ENCODE measurements at places on chromosomes 3 and 15.

- DNase-seq, result peak; percentile 49
These were observed 3.3 kb downstream of the VPS8 start for GRCh38 chr3:184815046-184815930.

- no peak for DNase-seq
These were observed 48.9 kb downstream of the TLE3 start for GRCh38 chr15:70048578-70049514.

- DNase-seq, result no peak
These were observed 34.7 kb upstream of the SACM1L start for GRCh38 chr3:45654397-45654944.

DNA sequence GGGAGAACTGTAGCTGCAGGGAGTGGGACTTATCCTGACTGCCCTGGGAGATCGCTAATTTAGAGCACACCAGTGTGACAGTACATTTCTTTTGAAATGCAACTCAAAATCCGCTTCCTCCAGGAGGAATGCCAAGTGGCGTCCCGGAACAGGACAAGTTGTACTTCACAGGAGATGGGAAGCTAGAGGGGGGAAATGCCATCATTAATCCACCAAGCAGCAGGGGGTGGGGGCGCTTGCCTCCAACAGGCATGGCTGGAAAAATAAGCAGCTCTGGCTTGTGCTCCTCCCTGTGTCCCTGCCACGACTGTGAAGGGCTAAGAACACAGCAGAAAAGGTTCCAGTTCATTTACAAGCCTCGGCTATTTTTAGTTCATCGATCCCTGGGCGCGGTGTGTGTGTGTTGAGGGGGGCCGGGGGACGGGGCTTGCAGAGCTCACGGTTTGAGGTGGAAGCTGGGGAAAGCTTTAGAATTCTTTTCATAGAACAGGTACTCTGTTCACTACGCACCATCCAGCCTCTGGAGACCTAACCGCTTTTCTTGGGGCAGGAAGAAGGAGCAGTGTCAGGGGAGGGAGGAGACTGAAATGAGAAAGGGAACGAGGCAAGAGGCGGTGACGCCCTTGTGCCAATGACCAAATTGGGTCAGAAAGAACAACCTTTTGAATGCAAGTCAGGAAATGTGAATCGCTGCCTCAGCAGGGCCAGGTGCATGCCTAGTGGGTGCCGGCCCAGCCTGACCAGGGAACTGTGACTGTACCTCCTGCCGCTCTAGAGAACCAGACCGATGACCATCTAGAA, 51.8 kb upstream of the DGKG start:
- no peak for DNase-seq

DNA sequence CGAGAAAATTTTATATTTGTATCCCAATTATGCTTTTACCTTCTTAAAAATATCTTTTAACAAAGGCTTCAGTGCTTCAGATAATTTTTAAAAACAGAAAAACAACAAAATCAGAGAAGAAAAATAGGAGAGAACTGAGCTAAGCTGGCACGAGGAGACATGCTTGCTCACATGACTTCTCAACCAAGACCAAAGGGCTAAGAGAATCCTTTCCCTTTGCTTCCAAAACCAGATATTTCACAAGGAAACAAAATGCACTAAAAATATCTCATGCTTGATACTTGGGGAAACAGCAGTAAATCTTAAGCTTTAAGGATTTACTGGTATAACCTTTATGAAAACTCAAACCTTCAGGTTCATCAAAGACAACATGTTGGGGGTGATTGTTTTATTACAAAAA, 58.4 kb downstream of the CAPN7 start:
- no peak for DNase-seq

- no peak for DNase-seq
These were observed 311.7 kb downstream of the WDR72 start for GRCh38 chr15:53447742-53448141.

GRCh38 chr3:23438657-23439056, 235.5 kb downstream of the UBE2E2 start:
- DNase-seq, result no peak

DNA sequence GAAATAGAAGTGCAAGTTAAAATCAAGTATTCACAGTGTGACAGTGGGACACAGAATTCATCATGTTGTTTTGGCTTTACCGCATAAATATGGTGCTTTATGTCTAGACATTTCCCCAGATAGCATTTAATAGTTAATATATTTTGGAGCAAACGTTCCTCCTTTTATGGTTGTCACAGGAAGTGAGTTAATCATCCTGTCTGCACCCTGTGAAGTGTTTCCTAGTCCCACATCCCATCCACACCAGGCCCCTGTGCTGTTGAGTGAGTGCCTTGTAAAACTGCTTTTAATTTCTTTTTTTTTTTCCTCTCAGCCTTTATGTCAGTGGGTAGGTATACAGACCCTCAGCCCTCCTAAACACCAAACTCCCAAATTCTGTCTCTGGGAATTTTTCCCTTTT, 393.7 kb downstream of the FEZF2 start:
- DNase-seq, result no peak

DNA sequence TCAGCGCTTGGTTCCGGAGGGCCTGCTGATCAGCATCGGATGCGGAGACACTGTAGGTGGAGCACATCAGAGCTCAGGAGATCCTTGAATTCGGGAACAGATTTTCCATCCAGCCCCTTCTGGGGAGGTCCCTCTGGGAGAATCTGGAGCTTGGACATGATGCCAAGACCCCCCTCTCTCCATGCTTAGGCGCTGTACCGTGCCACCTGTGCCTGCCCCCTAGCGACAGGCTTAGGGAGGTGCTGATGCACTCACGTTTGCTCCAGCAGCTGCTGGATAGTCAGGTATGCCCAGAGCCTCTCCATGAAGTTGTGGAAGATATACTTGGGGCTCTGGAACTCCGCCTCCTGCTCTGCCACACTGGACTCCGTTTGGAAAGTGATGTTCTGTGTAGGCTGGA, 9.7 kb downstream of the ITIH4 start:
- DNase-seq, result no peak

DNA sequence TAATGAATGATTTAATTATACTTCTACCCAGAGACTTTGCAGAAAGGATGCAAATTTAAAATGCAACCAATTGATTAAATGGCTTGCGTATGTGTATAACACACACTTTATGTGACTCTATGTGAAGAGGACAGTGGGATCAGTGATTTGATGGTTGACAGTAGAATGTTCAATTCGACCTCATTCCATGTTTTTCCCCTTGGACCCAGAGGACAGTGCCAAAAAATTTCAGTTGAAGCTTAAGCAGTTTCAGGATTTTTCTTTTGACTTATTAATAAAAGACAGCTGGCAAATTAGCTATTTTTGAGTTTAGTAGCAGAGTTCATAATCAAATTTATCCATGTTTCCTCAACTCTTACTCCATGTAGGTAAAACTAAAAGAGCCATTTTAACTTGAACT, 742.4 kb upstream of the NR2F2 start:
- no peak for DNase-seq

GRCh38 chr3:197811343-197811742, 20.3 kb downstream of the LRCH3 start:
- DNase-seq, result no peak

DNA sequence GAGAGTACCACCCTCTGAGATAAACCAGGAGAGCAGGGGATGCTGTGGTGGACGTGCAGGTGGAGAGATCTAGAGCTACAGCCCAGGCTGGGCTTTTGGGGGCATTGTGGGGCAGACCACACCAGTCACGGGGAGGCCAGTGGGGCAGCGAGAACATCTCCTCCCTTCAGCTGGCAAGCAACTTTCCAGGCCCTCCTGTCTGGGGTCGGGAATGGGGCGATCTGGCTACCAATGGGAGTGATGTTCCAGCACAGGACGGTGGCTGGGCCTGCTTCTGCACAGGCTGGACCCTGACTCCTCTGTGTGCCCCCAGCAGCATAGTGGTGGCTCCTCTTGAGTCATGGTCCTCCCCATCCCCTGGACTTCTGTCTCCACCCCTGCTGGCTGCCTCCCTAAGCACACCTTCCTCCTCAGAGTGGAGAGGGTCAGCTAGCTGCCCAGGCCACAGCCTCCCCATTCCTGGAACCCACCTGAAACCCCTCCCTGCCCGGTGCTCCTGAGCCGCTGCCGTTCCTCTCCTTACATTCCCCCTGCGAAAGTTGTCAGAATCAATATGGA, 16.1 kb downstream of the IRAK2 start:
- DNase-seq, result no peak
